ENCODE measurements at places on chromosomes 4 and X. TPM values are rescaled to one million over a fixed set of nuclear protein-coding genes. Genes with fewer than 3 reads are reported as not detected.

- DNase-seq, result no peak
Observed at GRCh38 chrX:115452251-115452650, 108.7 kb upstream of the PLS3 start.

- DNase-seq, result no peak
Observed at GRCh38 chr4:46956451-46956850, 36.9 kb downstream of the GABRA4 start.

DNA sequence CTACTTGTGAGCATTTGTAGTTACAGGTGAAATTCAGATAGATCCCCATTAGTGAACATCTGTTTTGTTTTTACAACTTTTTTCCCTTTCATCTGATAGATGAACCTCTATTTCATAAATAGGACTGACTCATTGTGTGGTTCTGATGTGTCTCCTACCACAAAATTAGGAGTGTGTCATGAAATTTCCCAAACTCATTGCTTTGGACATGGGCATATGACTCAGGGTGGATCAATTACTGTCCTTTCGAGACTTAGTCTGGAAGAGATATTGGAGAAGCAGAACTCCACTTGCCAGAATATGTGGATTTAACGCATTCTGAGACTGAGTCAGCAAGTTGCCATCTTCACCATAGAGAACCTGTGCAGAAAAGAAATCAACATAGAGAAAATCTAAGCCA, 53.5 kb upstream of the PCDH10 start:
- DNase-seq, result no peak

DNA sequence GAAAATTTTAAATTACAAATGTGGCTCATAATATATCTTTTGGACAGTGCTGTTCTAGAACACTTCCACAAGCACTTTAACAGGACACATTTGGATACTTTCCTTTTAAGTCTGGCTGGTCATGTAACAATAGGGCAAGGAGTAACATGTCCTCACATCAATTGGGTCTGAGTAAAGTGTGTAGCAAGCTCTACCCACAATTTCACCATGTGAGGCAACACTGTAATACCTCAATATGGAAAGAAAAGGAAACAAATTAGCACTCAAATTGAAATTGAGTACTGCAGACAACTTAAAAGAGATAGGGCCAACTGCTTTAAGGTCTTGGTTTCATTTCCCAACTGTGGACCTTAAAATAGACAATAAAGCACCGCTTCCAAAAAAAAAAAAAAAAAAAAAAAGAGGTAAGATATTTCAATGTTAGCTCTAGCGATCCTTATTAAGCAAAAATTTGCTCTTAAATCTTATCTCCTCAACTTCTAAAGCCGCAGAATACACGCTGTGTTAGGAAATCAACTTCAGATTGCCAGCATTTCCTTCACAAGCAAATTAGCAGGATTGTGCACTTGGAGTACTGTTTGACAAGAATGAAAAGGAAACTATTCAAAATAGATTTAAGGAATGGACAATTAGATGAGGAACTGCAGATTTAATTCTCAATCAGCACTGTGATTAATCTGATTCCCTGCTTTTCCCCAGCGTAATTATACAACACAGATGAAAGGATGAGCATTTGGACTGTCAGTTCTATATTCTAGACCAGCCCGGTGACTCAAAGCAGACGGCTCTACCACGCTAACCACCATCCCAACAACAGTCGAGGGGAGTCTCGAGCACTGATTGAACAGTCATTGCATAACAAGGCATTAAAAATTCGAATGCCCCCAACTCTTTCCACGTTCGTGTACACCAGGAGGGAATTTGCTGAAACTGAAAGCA, 1.6 kb downstream of the CASK start:
- peak; percentile 60 for DNase-seq

DNA sequence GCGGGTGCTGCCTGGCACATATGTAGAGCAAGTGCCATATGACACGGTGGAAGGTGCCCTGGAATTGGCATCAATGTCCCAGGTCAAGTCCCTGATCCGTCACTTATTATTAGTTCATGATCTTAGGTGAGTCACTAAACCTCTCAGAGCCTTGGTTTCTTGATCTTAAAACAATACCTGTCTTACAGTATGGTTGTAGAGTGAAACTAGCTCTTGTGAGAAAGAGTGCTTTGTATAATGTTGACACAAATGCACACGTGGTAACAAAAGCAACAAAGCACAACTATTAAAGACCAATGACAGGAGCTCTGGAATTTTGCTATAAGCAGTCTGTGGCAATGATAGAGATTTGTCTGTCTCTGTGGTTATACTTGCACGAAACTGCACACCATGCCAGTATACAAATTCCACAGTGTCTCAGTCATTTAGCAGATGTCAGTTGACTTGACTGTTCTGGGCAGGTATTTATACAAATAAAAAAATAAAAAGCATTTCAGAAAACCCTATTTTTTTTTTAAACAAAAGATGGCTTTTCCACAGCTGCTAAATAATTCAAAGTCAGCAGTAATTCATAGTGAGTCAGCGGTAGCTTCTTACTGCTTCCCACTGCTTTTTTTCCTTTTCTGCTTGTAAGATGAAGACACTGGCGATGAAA, 19.7 kb upstream of the ACSL1 start:
- no peak for DNase-seq

GRCh38 chrX:155767051-155767875, 113.9 kb upstream of the VAMP7 start:
- peak; percentile 7 for DNase-seq

DNA sequence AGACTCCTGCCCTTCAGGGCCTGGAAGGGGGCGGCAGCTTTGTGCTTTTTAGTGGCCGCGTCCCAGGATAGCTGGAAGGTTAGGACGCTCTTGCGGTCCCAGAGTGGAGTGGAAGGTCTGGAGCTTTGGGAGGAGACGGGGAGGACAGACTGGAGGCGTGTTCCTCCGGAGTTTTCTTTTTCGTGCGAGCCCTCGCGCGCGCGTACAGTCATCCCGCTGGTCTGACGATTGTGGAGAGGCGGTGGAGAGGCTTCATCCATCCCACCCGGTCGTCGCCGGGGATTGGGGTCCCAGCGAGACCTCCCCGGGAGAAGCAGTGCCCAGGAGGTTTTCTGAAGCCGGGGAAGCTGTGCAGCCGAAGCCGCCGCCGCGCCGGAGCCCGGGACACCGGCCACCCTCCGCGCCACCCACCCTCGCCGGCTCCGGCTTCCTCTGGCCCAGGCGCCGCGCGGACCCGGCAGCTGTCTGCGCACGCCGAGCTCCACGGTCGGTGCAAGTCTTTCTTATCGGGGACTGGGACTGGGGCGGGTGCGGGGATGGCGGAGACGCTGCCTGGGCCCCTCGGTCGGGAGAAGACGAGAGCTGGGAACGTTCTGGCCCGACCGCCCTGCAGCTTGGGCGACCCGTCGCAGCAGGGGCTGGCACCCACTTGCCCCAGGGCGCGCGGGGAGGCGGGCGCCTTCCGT, at the start of gene EDNRA:
Gene EDNRA, plus strand, starts transcription at position 207 of the 686 bp plus-strand sequence. CDS start 4,585 bp downstream, outside the sequence.
- peak; percentile 8 for DNase-seq

GRCh38 chr4:69813628-69814027, 46.3 kb downstream of the SULT1E1 start:
- DNase-seq, result no peak

- no peak for DNase-seq
Observed at GRCh38 chrX:83501530-83501929, 6.6 kb upstream of the POU3F4 start.

DNA sequence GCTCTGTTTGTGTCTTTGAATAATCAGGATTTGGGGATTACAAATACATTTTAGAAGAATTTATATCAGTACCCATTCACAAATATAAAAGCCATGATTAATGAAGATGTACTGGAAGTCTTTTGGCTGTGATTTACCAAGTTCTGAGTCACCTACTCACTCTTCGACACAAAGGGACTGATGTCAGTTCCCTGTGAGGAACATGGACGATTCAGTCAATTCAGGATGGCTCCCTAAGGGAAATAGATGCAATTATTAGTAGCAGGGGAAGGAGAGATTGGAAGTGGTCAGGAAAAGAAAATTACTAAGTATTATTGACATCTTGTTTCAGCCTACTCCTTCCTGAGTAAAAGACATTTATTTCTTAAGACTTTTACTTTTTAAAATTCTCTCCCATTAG, 550.7 kb upstream of the SLIT2 start:
- DNase-seq, result no peak

DNA sequence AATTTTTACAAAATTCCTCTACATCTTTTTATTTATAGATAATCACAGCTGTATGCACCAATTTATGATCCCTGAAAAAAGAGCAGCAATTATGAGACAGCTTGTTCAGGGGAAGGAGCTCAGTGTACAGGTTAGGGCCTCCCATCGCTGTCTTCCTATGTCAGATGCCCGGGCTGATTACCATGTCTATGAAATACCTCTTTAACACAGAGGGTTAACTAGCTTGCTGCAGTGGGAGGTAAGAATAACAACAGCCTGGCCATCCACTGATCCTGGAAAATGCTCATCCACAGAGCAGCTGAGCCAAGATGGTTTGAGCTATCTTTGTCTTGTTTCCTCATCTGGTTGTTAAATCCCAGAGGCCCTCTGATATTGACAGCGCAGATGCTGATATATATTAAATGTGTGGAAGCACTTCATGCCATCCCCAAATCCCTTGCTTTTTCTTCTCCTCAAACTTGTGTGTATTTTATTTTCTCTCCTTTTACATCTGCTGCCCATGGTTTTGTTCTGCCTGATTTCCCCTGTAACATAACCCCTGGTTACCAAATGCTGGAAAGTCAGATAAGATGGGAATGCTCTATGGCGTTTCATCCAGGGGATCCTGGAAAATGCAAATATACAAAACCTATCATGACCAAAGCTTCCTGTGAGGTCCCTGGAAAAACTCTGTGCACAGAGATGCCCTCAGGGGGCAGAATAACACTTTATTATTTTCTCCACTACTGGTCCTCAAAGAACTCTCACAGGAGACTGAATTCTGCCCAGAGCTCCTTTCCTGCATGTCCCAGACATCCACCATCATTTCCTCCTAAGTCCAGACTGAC, 85.8 kb upstream of the PUDP start:
- DNase-seq, result no peak

DNA sequence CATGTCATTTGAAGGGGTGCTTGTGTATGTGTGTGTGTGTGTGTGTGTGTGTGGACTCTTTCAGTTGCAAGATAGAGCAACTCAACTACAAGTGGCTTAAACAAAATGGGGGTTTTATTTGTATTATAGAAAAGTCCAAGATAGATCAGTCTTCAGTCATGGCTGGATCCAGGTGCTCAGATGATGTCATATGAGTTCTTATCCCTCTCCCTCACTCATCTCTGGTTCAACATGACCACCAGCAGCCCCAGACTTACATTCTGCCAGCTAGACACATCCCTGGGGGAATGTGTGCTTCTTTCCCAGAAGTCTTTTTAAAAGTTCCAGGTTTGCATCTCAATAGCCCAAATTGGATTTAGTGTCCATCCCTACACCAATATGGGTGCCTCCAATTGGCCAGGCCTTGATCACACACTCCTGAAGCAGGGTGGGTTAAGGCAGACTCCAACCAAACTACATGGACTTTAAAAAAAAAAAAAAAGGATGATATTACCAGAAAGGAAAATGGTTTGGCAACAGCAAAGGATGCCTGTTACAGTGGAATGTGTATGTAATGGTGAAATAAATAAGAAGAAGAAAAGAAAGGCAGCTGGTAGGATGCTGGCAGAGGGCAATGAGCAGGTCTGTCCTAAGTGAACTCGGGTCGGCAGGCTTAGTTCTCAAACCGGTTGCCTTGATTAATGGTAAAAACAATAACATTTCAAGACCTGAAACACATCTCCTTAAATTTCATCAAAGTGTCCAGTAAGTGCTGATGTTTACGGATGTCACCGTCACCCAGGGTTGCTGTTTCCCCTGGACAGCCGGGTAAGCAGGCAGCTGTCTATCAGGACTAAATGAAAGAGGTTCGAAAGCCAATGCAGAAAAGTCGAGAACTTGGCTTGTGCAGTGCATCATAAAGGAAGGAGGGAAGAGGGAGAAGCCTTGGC, 107.7 kb downstream of the SMIM20 start:
- no peak for DNase-seq

DNA sequence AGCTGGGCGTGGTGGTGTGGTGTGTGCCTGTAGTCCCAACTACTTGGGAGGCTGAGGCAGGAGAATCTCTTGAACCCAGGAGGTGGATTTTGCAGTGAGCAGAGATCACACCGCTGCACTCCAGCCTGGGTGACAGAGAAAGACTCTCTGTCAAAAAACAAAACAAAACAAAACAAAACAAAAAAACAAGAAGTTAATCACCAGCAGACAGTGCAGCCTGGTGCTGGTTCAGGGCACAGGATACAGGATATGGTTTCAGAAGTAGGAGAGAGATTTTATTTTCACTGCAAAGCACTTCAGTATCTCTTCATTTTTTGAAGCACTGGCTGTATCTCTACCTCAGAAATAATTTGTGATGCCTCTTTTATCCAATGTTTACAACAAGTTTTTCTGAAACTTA, 1222.9 kb upstream of the PRKX start:
- no peak for DNase-seq

GRCh38 chr4:150814873-150815272, 200.2 kb downstream of the LRBA start:
- DNase-seq, result no peak

DNA sequence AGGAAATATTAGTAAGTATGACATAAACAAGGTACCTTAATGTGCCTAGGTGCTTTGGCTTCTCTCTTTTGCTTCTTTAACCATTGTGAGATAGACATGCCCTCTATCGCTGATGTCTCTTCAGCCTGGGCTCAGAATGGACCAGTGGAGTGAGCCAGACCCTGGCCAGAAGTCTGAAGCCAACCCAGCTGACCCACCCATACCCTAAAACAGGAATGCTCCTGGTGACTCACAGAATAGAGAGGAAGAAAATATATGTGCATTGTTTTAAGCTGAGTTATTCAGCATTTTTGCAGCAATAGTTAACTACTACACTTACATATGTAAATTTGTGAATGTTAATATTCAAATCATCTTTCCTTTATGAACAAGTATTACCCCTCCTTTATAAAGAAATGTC, 167.5 kb upstream of the PCDH10 start:
- no peak for DNase-seq

DNA sequence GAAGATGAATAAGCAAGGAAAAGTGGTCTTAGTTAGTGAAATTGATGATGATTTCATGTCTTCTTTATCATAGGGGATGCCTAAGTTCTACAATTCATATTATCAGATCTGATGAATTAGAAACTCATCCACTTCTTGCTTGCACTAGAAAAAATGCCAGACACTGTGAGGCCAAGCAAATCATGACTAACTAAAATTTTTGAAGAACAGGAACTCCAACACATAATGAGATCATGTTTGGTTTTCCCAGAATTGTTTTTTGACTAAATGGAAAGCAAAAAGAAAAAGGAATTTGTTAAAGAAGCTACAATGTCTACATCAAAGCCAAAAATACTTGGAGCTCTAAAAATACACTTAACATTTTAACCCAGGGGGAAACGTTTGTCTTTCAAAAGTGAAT, 120.4 kb downstream of the ARSF start:
- no peak for DNase-seq

DNA sequence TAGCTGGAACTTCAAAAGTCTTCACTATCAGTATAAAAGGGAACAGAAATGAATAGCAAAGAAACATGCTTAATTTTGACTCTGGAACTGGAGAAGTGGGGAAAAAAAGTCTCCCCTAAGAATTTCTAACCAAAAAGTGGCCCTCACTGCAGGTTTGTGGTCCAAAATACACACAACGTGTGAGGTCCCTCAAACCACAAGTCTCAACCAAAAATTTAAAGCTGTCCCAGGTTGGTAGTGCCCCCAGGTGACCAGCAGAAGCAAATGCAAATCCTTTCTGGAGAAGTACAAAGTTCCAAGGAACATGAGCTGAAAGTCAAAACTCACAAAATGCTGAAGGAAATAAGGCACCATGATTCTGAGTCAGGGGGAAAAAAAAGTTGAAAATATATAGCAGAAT, 23.6 kb upstream of the VAMP7 start:
- DNase-seq, result no peak

Gene TLR6
- 3.8 TPM for total RNA-seq

Gene PAGE1
- not detected for total RNA-seq

Gene SPACA5
- not detected for total RNA-seq

Gene PASD1
- total RNA-seq, result not detected

Gene RPS6KA6
- total RNA-seq, result 0.24 TPM

Gene USP51
- 2.7 TPM for total RNA-seq

All from activated T-cell treated with anti-CD3 and anti-CD28 coated beads, Interleukin-2, amount 50 U/mL, for 72 hours (primary cell).